Left renal cortex interstitium (tissue), 4 donors: ENCODE measurements at places on chromosomes 1 and 21. TPM values are rescaled to one million over a fixed set of nuclear protein-coding genes. Genes with fewer than 3 reads are reported as not detected.

The CFHR2 gene
- polyA plus RNA-seq, result not detected

The ACBD3 gene
- 47.3 TPM for polyA plus RNA-seq

The FMO5 gene
- polyA plus RNA-seq, result 7.0 TPM

The FLG gene
- polyA plus RNA-seq, result 2.1 TPM

The KRTAP15-1 gene
- polyA plus RNA-seq, result not detected

DNA sequence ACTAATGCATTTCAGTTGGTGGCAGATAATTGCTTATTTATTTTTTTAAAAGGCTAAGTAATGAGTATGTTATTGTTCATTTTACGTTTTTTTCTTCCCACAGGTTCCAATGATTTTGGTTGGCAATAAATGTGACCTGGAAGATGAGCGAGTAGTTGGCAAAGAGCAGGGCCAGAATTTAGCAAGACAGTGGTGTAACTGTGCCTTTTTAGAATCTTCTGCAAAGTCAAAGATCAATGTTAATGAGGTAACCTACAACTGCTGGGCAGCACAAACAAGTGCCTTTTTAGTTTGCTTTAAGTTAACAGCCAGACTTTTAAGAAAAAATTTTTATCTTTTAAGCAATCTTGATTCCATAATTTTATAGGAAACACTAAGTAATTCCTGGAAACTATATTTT lies 35.0 kb downstream of the INKA2 start:
- DNase-seq, result no peak

GRCh38 chr1:19534281-19534680 lies 48.9 kb upstream of the CAPZB start:
- no peak for DNase-seq

- DNase-seq, result no peak
These were observed 452.6 kb upstream of the NR5A2 start for GRCh38 chr1:199574950-199575349.
